Stimulated activated CD4-positive, alpha-beta T cell treated with anti-CD3 and anti-CD28 coated beads, Interleukin-1b, Interleukin-23, amount 100 ng/mL, for 4 hours (primary cell): ENCODE measurements at places on chromosomes 2 and 18.

- no peak for DNase-seq
Observed at GRCh38 chr2:146697307-146697706, 1147.5 kb upstream of the ACVR2A start.

DNA sequence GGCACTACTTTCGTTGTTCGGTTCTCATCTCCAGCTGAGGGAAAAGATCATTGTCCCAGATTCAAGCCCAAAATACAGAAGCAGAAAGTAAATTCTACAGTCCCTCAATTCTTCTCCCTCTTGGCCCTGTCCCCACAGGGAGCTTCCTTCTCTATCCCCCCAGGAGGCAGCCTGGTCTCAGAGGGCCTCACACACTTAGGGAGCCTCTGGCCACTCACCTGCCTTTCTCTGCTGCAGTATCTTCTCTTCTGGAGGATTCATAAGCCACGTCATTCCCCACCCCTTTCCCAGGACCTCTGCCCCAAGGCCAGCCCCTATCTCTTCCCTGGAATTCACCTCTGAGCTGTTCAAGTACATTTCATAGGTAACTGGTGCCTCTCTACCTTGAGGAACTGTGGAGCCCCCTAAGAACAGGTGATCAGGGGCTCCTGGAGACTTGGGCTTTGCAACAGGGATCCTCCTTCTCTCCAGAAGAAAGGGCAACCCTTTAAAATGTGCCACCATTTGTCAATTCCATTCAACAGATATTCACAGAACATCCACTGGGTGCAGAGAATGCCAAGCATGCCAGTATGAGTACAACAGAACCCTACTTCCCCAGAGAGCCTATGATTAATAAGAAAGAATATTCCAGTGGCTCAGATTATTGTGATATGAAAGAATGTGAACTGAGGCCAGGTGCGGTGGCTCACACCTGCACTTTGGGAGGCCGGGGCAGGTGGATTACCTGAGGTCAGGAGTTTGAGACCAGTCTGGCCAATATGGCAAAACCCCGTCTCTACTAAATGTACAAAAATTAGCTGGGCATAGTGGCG lies 72.9 kb downstream of the CIB4 start:
- no peak for DNase-seq

DNA sequence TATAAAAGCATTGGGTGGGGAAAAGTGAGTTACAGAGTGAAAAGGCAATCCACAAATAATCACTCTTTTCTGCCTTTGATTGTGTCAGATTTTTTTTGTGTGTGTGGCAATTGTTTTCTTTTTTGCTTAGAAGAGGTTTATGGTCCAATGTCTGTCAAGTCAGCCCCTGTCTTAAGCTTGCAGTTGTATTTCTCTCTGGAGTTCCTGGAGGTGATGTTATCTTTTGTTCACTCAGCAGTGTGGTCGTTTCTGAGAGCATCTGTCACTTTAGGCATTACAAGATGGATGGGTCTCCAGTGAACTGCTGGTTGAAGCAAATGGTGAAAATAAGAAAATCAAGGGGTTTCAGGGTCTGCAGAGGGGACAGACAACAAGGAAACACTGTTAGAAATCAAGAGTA lies 121.3 kb downstream of the GREB1L start:
- no peak for DNase-seq

DNA sequence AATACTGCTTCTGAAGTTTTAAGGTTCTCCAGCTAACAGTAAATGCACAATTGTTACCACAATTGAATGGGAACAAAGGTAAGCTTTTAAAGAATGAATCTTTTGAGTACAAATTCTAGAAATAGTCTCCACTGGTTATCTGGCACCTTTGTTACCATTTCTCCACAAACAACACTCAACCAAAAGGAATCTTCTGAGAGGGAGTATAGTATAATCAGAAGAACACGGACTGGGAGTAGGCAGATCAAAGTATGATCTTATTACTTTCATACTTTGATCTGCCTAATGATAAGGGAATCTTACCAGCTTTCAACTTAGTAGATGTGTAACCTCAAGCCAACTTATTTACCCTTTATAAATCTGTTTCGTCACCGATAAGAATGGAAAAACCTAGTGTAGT lies 1.4 kb downstream of the CEP76 start:
- no peak for DNase-seq

GRCh38 chr2:233202531-233202944 lies 48.9 kb upstream of the ATG16L1 start:
- DNase-seq: no peak

DNA sequence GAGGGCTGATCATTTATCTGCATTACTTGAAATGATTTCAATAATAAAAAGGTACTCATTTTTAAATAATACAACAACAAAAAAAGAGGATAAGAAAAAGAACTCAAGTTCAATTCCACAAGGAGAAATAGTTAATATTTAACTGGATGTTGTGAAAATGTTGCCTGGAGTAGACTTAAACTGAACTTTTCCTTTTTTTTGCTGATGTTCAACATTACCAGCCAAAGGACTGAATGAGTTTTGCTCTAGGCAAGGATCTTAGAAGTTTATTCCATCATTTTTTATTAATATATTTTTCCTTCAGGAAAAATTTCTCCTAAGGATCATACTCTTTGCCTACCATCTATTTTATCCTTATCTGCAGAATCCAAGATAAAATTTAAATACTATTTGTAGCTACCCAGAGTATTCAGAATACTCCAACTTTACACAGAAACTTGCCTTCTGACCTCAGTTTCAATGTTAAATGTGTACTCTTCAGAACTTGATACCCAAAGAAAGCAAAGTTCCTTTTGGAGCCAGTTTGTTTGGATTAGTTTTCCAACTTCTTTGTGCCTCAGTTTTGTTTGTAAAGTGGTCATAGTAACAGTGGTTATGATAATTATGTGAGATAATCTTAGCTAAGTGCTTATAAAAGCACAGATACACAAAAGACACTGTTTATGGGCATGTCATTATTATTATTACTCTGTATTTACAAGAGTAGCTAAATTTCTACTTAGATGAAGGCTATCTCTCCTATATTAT lies 12.8 kb downstream of the CKAP2L start:
- no peak for DNase-seq

GRCh38 chr2:71614976-71615766 lies 161.8 kb downstream of the DYSF start:
- no peak for DNase-seq

- no peak for DNase-seq
Observed at GRCh38 chr2:98607741-98608115, 584 bp downstream of the COA5 start.

GRCh38 chr2:8264981-8265380 lies 416.9 kb upstream of the ID2 start:
- DNase-seq: no peak

DNA sequence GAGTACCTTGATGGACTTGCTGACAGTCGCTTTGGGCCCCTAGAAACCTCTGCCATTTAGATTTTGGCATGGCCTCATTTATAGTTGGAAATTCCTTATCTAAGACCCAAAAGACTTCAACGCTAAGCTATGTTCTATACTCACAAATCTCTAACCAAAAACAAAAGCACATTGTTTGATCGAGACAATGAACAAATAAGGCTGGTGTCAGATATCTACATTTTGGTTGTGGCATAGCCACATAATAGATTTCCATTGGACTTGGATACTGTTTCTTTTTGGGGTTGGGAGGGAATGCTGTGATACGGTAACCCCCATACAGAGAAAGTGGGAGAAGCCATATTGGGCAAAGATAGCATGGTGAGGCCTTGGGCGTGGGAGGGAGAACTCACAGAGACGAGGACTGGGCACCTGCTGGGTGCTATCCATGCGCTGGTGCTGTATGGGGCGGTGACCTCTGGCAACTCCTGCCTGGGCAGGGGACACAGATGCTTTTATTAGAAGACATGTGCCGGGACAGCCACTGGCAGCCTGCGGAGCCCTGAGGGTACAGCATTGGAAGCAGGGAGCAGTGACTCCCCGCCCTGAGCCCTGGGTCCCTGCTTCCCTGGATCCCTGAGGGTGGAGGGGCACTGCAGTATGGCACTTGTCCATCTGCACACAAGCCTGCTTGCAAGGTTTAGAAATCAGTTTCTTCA lies 97.1 kb downstream of the ASAP2 start:
- no peak for DNase-seq

DNA sequence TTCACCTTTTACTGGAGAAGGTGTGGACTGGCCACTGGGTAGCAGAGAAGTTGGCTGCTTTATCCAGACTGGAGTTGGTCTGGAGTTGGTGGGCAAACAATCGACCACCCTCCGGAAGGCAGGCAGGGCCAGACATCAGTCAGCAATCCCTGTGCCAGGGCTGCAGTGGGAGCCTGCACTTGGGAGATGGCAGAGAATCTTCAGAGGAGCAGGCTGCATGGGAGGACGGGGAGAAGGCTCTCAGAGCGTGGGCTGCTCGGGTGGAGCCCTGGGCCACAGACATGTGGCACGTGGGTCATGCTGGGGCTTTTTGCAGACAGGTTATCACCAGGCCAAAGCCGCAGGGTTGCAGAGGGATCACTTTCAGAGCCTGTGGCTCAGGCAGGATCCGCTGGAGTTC lies 29.6 kb downstream of the SLC9A4 start:
- no peak for DNase-seq

GRCh38 chr18:6629635-6630140 lies 99.8 kb upstream of the ARHGAP28 start:
- no peak for DNase-seq

GRCh38 chr2:68974946-68975665 lies 670 bp downstream of the GKN1 start:
- no peak for DNase-seq

DNA sequence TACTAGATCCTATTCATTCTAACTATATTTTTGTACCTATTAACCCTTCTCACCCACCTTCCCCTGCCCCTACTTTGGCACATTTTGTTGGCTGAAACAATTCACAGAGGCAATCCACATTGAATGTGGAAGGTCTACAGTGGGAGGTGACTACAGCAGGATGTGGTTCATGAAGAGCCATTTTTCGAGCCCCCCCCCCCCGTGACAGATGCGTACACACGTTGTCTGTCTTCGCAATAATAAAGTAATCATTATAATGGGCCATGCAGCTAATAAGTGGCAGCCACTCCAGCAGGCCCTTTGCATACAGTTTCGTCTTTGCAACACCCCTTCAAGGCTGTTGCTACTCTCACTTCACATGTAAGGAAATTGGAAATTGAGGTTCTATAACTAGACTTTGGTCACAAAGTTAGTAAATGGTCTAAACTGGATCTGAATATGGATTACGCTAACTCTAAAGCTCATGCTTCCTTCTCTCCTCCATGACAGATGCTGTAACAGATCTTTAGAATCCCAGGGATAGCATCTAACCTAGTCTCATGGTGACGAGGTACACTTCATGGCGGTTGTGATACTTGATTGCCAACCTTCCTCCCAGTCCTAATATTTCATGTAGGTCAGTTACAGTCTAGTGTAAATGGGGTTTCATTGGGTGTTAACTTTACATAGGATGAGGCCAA lies 176.8 kb downstream of the MYCN start:
- no peak for DNase-seq

GRCh38 chr2:121044412-121044811 lies 240.6 kb downstream of the TFCP2L1 start:
- no peak for DNase-seq

DNA sequence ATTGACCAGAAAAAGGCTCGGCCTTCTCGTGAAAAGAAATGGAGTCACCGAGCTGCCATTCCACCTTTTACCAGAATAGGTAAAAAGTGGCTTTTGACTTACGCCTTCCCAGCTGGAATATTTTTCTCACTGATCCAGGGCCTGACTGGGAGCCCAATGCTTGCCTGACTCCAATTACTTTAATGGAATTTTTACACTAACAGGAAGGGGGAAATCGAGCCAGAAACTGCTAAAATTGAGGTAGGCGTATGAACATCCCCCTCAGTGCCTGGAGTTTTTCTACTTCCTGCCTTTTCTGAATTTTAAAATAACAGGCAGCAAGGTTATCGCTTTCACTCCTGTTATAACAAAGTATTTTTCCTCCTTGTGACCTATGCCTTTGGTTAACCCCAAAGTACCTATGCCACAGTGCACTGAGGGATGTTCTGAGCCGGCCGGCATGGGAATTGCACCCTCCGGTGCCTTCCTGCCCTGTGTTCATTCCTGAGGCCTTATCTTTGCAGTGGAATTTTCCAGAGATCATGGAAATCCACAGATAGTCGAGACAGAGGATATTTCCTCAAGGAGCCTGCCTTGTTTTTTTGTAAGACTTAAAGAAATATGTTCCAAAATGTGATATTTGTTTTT lies 18.3 kb upstream of the RPL31 start:
- DNase-seq: no peak

GRCh38 chr2:8004250-8004681 lies 677.6 kb upstream of the ID2 start:
- no peak for DNase-seq

- DNase-seq: no peak
Observed at GRCh38 chr2:240561325-240561971, 1.3 kb downstream of the DUSP28 start.

DNA sequence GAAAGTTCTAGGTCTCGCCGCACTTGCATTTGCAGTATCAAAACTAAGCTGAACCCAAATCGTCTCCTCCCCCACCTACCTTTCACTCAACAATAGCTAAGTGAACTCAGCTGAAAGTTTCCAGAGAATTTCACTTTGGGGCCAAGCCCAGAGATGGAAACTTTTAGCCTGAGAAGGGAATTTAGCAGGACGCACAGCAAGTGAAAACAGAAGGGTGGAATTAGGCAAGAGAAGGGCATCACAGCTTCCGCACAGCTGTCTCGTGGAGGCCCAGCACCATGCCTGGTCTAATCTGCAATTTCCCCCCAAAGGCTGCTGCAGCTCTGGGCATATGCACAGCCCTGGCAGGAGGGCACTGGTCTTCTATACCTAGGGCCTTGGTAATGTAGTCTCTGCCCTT lies 262.0 kb downstream of the TNS1 start:
- no peak for DNase-seq

GRCh38 chr18:7394050-7394659 lies 163.3 kb downstream of the LRRC30 start:
- DNase-seq: no peak

GRCh38 chr2:5692561-5693286 lies 540 bp downstream of the SOX11 start:
- DNase-seq: no peak

DNA sequence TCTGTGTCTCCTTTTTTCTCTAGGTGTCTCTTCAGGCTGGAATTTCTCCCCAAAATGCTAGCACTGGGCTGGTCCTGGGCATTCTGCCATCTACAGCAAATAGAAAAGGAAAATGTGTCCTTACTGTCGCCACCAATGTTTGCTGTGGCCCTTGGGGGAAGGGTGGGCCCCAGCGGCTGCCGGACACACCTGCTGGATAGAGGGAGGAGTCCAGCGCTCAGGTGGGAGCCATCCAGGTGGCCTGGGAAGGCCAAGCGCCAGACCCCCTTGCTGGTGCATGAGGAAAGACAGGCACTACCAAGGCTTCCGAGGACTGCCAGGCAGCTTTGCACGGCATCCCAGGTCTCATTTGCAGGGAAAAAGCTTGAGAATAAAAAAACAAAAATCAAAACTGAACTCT lies 147.7 kb upstream of the GATA6 start:
- DNase-seq: no peak

- no peak for DNase-seq
Observed at GRCh38 chr2:42947809-42948600, 155.6 kb upstream of the HAAO start.
